ENCODE measurements at places on chromosomes 2 and 18.

DNA sequence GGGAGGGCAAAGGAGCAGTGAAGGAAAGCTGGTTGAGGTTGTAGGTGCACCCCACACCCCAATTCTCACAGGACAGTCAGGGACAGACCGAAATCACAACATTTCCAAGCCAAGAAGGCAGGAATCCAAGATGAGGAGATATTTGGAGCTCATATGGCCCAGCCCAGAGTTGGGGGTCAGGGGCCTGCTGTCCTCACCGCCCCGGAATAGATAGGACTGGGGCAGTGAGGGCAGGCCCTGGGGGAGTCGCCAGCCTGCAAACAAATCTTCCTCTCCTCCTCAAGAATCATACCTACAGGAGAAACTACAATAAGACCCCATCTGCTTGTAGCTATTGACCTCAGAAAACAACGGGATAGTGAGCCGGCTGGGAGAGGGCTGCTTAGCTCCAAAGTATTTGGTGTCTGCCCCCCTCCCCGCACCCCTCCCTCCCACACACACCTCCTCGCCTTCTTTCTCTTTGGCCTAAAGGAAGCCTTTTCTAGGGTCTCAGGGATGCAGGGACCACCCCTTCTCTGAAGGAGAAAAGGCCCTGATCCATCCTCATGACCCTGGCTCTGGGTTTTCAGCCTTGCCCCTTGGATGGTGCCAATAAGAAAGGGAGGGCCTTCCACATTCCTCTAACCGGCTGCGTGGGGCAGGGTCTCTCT, 3.8 kb downstream of the EN1 start:
- no peak for DNase-seq

DNA sequence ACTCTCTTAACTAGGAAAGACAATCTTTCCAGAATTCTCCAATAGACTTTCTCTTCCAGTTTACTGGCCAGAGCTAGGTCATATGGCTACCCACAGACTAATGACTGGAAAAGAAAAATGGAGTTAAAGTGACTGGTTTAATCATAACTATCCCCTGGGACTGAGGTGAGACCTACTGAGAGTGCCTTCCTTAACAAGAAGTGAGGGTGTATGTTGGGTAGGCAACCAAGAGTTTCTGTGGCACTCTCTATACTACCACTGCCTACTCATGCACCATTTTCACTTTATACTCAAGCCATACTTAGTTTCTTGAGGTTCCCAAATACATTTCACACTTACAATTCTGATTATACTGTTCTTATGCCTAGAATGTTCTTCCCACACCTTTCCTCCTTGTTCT, 6.9 kb upstream of the GFPT1 start:
- DNase-seq, result no peak

DNA sequence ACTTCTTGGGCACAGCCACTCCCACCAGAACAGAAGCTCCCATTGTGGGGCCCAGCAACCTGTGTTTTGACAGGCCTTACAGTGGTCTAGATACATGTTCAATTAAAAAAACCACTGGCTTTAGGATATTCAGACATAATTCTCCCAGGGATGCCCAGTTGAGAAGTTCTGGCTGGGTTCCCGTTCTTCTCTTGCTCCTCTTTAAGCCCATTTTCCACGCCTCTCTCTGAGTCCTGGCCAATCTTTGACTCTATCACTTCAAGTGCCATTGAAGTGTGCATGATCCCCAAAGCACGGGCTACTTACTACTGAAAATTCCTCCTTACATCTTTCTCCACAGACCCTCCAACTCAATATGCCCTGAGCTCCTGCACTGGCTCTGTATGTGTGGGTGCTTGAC, 17.5 kb upstream of the SULT1C3 start:
- no peak for DNase-seq

DNA sequence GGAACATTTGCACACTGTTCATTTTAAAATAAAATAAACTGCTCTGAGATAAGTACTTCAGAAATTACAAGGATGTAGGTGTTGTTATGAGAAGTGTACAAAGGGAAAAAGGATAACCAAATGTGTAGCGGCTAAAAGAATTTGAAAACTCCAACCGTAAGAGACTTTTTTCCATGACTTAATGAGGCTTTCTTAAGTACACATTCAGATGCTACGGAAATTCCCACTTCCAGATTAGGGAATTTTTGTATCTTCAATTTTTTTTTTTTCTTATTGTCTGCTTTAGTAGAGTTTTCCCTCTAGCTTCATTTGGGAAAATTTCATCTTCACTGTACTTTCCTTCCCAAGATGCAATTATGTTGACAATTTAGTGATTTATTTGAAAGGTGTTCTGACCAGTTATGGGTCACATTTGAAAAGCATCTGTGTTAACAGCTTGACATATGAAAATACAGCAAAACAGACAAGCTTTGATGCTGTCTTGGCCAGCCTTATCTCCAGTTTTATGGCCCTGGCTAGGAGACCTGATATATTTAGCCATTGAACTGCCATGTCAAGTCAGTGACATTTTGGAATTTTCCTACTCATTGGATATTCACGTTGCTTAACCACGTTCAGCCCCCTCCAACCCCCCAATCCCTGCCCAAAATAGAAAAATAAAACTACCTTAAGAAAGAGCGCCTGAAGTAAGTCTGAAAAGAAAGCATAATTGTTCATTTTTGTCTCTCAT, 105.6 kb downstream of the FEZ2 start:
- no peak for DNase-seq

DNA sequence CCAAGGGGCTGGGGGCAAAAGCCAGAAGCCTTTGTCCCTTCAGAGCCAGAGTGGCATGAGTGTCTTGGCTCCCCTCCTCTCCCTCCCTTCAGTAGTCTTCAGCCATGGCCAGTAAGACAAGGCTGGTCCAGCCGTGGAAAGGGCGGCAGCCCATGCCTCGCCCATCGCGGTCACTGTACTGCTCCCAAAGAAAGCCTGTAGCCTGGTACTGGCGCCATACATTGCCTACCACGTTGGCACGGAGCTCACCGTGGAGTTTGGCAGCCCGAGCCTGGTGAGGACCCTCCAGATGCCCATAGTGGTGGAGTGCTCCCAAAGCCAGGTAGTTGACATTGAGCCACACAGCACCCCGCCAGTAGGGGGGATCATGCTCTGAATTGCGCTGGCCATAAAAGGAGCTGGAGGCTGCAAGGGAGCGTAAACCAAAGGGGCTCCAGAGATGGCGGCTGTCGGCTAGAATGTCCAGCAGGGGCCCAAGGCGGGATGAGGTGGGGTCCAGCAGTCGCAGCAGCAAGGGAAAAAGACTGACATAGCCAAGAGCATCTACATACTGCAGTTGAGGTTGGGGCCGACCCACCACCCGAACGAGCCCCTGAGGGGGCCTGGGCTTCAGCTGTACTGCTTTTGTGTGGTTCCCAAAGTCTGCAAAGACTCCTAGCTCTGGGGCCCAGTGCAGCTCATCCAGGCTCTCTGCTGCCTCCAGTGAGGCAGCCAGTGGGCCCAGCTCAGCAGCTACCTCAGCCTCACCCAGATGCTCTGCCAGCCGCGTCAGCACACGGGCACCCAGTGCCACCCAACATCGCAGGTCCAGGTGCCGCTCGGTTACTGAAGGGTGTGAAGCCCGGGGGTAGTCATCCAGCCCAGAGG, 3.2 kb downstream of the WBP1 start:
- DNase-seq, result no peak

Data from T-helper 9 cell (primary cell).